ENCODE measurements at places on chromosomes 5 and 9.

DNA sequence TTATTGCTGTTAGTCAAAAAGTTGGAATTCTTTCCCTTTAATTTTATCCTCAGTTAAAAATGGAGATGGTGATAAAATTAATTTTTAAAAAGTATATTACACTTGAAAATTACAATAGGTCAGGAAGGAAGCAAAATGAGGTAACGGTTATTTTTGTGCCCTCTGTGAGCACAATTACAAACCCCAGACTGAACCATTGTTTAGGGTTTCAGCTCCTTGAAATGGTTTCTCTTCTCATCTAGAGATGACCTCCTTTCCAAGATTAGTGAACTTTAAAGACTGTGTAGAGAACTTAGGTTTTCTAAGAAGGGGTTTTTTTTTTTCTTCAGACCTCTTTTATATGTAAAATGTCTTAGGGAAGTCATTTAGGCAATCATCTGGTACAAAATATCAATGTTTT is 126.2 kb upstream of the CHD1 start:
- no peak for DNase-seq

- no peak for DNase-seq
These were observed 18.1 kb upstream of the TNC start for GRCh38 chr9:115135821-115136778.

DNA sequence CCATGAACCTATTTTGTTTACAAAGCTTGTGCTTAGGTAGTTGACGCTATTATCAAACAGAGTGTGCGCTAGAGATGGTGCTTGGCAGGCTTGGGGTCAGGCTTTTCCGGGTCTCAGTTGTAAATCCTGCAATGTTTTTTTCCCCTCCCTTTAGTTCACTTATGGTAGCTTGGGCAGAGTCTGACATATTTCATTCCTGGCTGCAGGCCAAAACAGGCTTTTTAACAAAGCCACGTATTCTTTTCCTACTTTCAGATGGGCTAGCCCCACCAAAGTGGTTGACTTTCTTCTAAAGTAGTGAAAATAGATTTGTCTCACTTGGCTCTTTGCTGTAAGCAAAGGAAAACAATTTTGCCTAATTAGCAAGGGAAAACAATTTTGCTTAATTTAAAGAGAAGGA is 58.0 kb upstream of the FBN2 start:
- DNase-seq = no peak

- DNase-seq = no peak
These were observed 202.5 kb downstream of the EFNA5 start for GRCh38 chr5:107468276-107468675.

DNA sequence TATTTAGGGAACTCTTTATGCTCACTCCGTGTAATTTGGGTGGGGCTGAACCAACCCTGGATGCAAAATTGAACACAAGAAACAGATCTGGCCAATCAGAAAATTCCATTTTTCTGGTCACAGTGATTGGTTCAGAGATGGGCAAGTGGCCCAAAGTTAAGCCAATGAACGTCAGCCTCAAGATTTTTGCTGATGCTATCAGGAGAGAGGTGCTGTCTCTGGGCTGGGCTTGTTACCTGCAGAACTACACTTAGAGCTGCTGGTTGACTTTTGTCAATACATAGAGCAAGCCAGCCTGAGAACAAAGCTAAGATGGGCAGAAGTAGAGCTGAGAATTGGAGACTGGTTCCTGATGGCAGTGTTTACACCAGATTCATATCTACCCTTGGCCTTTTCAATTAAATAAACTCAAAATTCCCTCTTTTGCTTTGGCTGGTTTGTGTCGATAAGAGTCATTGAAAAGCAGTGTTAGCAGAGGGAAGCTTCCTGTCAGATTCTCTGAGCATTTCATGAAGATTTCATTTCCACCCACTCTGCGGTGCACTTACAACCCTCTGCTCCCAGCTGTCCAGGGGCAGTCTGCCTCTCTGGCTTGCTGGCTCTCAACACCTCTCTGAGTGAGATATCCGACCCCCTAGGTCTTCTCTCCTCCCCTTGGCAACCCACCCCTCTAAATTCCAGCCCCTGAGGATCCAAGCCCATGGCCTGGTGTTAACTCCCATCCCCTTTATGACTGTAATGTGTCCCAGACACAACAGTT is 64.5 kb upstream of the PPARGC1B start:
- peak; percentile 51 for DNase-seq

DNA sequence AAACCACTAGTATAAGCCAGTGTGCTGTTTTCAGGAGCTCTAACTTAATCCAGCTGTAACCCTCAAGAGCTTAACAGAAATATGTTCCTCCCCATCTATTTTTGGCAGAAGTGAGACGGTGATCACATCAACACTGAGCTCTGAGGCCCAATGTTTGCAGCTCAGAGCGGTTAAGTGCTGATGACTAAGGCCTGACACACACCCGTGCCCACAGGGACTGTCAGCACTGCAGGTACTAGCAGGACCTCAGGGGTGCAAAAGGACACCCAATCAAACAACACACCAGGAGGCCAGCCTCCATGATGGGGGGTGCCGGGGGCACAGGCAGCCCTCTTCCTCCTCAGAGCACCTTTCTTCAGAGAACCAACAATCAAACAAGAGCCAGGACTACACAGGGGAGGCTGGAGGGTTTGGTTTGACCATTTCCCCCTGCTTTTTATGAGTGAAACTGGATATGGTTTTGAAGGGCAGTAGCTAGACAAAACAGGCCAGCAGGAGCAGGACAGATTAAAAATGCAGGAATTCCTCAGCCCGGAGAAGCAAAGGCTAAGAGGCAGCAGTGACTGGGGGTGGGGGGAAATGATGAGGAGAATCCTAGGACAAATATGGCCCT is 61.3 kb downstream of the RAPGEF1 start:
- DNase-seq = peak; percentile 87

GRCh38 chr9:6247266-6247665 is 31.7 kb downstream of the IL33 start:
- DNase-seq = no peak

DNA sequence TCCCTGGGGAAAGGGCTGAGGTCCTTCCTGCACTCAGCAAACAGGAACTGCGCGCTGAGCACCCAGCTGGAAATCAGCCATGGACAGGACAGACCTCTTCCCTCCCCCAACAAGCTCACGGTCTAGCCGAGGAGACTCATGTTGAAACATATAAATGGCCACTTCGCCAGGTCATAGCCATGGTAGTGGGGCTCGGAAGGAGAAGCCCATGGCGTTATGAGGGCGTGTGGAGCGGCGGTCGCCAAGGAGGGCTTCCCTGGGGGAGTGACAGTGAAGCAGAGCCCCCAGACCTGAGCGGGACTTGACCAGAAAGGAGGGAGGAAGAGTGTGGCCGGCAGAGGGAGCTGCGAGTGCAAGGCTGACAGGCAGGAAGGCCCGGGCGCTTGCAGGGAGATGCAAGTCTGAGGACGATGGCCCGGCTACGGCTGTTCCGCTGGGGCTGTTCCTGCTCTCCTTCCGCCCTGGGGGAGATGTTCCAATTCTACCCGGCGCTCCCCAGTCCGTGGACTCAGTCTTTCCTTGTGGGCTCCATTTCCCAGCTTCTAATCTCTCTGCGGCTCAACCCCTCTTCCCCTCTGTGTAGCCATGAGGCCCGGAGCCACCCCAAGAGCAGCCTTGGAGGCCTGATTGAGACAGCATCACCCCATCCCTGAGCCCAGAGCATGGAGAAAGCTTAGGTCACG is 43.9 kb upstream of the PRRC2B start:
- DNase-seq = peak; percentile 87

- peak; percentile 2 for DNase-seq
These were observed 52.3 kb upstream of the CAVIN4 start for GRCh38 chr9:100525563-100525962.

GRCh38 chr5:158897444-158898160 is 202.1 kb downstream of the EBF1 start:
- no peak for DNase-seq

DNA sequence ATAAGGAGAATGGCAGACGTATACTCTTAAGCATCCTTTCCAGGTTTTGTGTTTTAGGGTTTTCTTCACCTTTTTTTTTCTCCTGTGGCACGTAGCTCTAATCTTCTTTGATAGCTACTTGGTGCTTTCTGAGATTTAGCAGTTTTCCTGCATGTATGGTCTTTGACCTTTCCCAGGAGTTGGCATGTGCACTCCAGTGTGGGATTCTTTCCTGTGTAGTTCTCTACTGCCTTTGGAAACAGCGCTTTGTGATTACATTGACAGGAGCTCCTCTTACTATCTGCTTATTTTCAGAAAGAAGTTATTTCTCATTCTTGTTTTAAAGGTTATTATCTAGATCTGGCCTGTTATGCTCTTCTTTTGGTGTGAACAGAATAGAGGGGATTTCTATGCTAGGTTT is 65.5 kb downstream of the UNC13B start:
- DNase-seq = no peak

- DNase-seq = no peak
These were observed 358.7 kb downstream of the MED10 start for GRCh38 chr5:6019612-6020011.

DNA sequence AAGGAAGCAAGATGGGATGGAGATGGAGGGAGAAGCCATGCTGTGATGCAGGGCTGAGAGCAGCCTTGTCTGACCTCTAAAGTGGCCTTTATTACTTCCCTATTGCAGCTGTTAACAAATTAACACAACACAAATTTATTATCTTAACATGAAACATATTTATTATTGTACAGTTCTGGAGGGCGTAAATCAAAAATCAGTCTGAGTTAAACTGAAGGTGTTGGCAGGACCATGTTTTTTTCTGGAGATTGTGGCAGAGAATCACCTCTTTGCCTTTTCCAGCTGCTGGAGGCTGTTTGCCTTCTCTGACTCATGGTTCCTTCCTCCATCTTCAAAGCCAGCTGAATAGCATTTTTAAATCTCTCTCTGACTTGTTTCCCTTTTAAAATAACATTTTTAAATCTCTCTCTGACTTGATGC is 7.2 kb upstream of the MCC start:
- DNase-seq = peak; percentile 30

DNA sequence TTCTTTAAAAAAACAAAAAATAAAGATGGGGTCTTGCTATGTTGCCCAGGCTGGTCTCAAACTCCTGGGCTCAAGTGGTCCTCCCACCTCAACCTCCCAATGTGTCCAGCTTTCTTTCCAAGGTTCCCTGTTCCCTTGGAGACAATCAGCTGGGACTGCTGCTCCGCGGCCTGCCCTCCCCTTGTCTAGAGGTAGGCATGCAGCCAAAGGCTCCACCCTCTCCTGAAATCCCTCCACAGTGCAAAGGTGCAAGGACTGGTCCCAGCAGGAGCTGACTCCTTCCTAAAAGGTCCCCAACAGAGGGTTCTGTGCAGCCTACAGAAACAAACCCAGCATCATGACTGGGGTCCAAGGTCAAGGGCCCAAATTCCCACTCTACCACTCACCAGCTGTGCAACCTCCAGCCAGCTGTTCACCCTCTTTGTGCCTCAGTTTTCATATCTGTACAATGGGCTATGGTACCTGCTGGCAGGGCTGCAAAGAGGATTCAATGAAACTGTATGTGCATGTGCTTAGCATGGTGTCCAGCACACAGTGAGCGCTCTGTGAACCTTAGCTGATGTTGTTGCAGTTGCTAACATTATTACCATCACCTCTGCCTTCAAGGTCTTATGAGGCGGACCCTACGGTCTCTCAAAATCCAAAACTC is 47.5 kb downstream of the BARX1 start:
- no peak for DNase-seq

DNA sequence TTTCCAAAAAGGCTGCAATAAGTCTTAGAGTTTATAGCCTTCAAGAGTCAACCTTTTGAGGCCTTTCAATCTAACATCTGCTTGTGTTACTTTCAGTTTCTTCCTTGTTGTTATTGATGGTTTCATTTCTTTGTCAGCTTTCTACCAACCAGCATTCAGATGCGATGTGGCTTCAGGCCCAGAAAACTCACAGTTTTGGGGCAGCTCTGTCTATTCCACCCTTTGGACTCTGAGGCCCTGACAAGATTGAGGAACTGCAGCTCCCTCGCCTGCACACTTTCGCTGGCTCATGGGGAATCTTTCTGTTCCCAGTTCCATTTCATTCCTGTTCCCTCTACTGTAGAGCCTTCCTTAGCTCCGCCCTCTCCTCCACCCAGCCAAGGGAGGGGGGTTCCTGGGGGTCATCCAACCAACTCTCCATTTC is 13.3 kb upstream of the WHRN start:
- DNase-seq = peak; percentile 63

DNA sequence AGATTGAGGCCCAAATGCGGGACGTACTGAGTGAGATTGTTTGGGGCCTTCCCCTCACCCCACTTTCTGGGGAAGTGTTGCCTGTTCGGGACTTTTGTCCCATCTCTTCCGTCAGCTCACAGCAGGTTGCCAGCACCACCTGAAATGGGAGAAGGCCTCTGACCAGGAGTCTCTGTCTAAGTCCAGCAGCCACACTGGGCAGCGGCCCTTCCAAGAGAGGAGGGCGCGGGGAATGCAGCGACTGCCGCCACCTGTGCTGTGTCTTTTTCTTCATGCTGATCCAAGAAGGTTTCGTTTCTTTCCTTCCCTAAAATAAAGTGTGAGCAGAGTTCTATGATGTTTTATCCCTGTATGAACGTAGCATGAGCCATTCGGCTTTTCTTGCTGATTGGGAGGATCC is 134.2 kb upstream of the LMX1B start:
- no peak for DNase-seq

DNA sequence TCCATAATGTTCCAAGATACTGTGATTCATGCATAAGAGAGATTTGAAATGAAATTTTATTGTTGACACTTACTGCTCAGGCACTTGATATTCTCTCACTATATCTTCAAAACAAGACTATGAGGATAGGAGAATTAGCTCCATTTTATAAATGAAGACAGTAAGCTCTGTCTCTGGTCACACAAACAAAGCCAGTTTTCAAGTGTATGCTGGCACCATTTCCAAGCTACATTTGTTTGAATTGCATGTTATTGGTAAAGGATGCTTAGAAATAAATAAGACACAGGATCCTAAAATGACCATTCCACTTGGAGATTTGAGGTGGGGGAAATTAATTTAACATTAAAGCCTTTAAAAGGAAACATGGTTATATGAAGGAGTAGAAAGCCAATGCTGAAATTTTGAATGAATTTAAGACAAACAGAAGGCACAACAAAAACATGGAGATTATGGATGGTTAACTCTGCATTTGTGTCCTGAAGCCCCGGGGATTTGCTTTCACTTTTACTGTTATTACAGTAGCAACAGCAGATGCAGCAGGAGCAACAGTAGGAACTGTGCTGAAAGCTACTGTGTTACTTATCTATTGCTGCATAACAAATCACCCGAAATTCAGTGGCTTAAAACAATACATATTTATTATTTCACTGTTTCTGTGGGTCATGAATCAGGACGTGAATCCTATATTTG is 79.7 kb upstream of the ASTN2 start:
- DNase-seq = no peak

GRCh38 chr9:108671176-108671575 is 184.6 kb downstream of the ACTL7B start:
- peak; percentile 19 for DNase-seq

GRCh38 chr9:84394036-84394435 is 53.5 kb upstream of the SLC28A3 start:
- DNase-seq = peak; percentile 34

GRCh38 chr5:129670957-129671500 is 76.9 kb upstream of the MINAR2 start:
- DNase-seq = no peak

DNA sequence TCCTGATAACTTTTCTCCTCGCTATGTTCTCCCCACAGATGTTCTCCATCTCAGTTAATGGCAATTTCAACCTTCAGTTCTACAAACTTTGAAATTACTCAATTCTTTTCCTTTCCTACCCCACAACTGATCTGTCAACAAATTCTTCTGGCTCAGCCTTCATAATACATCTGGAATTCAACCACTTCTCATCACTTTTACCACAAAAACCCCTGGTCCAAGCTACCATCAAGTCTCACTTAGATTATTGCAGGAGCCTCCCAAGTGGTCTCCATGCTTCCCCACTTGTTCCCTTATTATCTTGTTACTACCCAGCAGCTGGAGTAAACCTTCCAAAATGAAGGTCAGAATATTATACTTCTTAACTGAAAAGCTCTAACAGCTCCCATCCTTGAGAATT is 110.1 kb downstream of the FBN2 start:
- DNase-seq = no peak

Data from suppressor macrophage treated with lipopolysaccharide for 1 hour (primary cell).